ENCODE measurements at places on chromosomes 5 and 9. TPM values are rescaled to one million over a fixed set of nuclear protein-coding genes. Genes with fewer than 3 reads are reported as not detected.

ADAMTS16 gene
- total RNA-seq = 2.9 TPM

ROR2 gene
- 0.69 TPM for total RNA-seq

DNA sequence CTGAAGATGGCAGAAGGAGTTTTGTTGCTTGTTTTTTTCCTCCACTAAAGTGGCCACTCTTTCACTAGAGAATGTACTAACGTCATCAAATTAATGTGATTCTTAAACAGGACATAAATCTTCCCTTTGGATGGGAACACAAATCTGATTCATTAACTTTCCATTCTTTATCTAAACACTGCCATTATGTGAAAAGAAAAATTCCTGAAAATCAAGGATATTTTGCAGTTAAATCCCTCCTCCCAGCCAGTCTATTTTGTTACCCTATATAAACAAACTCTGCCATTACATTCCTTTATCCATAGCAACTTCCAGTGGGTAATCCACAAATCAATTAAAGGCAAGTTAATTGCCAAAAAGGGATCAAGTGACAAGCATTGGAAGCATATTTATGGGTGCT is 546.5 kb downstream of the PDE4D start:
- no peak for DNase-seq

GRCh38 chr5:109328626-109329025 is 81.1 kb downstream of the PJA2 start:
- no peak for DNase-seq

- no peak for DNase-seq
Measured at GRCh38 chr5:73831066-73831465, 205.1 kb downstream of the ARHGEF28 start.

DNA sequence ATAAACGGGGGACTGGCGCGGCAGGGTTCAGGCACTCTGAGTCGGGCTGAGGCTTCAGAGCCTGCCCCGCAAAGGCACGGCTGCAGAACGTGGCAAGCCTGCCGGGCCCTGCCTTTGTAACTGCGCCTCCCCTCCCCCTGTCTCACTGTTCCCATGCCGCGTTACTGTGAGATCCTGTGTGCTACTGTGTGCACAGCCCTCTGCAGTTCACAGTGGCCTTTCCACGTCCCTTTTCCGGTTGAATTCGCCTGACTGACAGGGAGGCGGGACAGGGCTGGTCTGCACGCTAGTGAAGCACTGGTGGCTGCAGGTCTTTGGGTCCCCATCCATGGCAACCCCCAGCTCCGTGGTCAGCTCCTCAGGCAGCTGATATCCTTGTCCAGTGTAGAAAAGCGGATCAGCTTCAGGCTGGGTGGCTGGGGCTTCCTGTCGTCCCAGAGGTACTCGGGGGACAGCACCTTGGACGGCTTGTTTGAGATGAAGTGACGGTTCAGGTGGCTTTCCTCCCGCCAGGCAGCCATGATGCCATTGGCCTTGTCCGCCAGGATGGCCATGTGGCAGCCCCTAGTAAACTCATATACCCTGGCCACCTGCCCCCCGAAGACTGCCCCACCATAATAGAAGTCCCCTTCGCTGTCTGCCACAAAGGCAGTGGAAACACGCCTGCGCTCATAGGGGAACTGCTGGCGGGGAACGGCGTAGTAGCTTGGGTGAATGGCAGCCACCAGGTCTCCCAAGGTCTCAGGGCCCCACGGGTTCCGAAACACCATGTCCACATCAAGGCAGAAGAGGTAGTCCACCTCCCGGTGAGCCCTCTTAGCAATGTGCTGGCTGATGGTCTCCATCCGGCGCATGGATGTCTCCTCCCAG is 10.3 kb downstream of the GBGT1 start:
- no peak for DNase-seq

GRCh38 chr9:82252116-82252515 is 263.5 kb downstream of the SPATA31D1 start:
- DNase-seq = no peak

DNA sequence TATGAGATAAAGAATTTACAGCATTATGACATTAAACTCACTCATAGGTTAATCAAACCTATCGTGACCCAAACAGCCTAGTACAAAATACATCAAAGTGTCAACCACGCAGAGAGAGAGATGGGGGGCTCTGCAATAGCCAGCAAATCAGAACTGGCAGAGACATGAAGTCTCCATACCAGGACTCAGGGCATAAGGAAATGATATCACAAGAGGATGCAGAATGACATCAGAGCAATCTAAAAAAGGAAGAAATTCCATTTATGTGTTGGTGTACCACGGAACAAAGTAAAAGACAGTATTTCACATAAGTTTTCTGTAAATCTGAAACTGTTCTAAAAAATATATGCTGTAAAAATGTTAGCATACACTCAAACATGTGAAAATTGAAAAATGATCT is 24.6 kb downstream of the BICD2 start:
- DNase-seq = peak; percentile 2

GRCh38 chr5:176638437-176638836 is 8.0 kb downstream of the EIF4E1B start:
- DNase-seq = no peak

- DNase-seq = no peak
Measured at GRCh38 chr5:176412517-176413254, 3.7 kb downstream of the CLTB start.

DNA sequence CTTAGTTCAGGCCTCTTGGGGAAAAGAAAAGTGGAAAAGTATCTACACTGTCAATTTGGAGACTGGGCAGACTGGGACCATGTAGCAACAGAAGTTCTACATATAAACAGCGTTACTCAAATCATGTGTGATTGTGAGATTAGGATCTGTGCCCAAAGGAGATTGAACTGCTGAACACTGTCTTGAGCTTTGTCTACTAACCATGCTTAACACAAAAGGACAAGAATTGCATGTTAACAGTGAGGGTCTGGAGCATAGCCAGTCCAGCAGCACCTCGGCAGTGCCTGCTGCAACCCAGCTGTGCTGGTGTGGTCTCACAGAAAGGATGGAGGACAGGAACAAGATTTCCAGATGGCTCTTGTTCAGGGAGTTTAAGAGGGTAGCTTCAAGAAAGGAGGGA is 5.7 kb downstream of the PAM start:
- no peak for DNase-seq

- no peak for DNase-seq
Measured at GRCh38 chr9:19624519-19624918, 164.3 kb downstream of the SLC24A2 start.
